ENCODE measurements at places on chromosomes 4 and X.

GRCh38 chr4:94564252-94564651, 112.5 kb downstream of the PDLIM5 start:
- DNase-seq: no peak

GRCh38 chr4:67234296-67234695, 311.0 kb downstream of the CENPC start:
- DNase-seq: no peak

DNA sequence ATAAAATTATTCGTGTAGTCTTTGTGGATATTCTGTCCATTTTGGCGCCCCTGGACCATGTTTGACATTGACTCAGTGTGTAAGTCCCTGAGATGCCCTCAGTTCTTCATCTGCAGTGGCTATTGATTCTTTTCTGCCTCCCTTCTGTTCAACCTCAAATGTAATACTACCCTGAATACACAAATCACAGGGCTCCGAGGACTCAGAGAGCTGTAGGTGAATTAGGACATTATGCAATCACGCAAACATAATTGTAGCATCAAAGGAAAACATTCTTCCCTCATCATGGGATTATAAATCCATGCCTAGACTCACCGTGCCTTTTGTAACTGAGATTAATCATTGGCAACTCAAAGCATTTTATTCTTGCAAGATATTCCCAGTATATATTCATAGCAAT, 161.4 kb upstream of the PACRGL start:
- no peak for DNase-seq

- DNase-seq: no peak
Measured at GRCh38 chr4:24657768-24658617, 73.6 kb upstream of the DHX15 start.

GRCh38 chrX:46408553-46409407, 136.4 kb downstream of the ZNF674 start:
- DNase-seq: peak; percentile 52

GRCh38 chr4:165404080-165404479, 25.3 kb downstream of the CPE start:
- no peak for DNase-seq

- DNase-seq: no peak
Measured at GRCh38 chrX:118286066-118286762, 59.7 kb upstream of the WDR44 start.

DNA sequence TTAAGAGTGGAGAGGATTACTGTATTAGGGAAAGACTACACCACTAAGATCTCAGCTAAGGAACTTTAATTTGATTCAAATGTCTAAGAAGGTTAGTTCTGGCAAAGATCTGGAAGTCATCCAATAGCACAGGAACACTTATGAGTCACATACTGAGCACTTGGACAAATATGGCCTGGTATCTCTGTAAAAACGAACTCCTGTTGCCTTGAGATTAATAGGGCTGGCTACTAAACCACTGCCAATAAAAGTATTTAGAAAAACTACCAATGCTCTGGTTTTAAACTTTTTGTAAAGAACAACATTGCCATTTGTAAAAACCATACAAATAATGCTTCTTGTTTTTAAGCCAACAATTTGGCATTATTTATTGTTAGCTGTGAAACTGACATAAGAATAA, 70.5 kb downstream of the SEC24D start:
- DNase-seq: no peak

DNA sequence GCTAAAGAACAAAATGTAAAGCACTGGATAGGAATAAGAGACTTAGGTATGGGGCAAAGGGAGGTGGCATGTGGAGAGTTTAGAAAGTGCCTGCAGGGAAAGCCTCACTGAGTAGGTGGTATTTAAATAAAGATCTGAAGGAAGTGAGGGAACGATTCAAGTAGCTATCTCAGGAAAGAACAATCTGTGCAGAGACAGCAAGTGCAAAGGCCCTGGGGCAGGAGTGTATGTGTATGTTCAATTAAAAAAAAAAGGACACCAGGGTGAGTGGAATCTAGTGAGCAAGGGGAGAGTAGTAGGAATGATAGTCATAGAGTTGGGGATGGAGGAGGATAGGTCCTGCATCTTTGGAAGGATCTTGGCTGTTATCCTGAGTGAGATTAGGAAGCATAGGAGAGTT, 779.9 kb upstream of the FTHL17 start:
- no peak for DNase-seq

GRCh38 chr4:159142681-159143384, 40.0 kb downstream of the RAPGEF2 start:
- DNase-seq: no peak

GRCh38 chrX:3520458-3520857, 174.0 kb upstream of the MXRA5 start:
- DNase-seq: no peak

All from stimulated activated CD4-positive, alpha-beta T cell treated with anti-CD3 and anti-CD28 coated beads, Interleukin-4, amount 100 ng/mL, for 4 hours (primary cell).